ENCODE measurements at places on chromosomes 7 and 10.

GRCh38 chr10:94075506-94075905 lies 81.8 kb downstream of the PLCE1 start:
- no peak for DNase-seq

DNA sequence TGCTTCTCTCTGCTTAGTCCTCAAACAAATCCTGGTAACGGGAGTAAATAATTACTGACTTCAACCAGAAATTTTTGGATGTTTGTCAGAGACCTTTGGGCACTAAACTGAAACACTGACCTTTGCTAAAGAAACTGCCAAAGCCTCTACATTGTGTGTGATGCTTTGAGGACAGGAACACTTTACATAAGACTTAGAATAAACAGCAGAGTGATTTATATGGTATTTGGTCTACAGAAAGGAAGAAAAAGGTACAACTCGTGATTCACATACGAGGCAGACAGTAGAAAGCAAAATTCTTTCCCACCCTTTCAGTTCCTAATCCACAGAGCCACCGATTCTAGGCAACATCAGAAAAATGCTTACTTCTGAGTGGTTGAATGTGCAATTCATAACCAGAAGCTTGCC lies 59.8 kb downstream of the SLC16A12 start:
- DNase-seq: no peak

- DNase-seq: no peak
Measured at GRCh38 chr10:48901319-48901718, 38.3 kb downstream of the LRRC18 start.

GRCh38 chr10:2556883-2557282 lies 510.5 kb upstream of the PFKP start:
- DNase-seq: no peak

DNA sequence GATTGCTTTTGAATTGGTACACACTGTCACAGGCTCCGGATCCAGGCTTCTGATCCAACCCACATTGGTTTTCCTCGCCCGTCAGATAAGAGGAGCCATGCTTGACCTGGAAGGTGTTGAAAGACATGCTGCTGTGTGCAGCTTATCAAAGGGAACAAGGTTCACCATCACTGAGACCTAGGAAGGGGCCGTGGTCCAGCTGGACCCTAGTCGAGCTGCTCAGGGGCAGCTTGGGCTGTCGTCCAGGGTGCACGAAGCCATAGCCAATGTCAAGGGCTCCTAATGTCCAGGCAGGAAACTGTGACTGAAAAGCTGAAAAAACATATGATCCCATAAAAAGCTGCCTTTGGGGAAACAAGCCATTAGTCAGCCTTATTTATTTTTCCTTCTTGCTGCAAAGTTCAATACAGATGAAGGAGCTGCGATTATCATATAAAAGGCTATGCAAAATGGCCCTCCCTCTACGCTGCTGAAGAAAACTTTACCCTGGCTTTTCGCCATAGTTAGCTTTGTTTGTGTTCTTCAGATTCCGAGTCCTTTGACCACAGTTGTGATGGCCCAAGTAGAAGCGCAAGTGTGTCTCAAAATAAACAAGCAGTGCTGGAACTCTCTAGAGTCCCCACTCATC lies 118.0 kb downstream of the CREB5 start:
- peak; percentile 71 for DNase-seq
